ENCODE measurements at places on chromosomes 5 and 9.

- DNase-seq: no peak
Observed at GRCh38 chr5:179986328-179986727, 78.6 kb upstream of the TBC1D9B start.

DNA sequence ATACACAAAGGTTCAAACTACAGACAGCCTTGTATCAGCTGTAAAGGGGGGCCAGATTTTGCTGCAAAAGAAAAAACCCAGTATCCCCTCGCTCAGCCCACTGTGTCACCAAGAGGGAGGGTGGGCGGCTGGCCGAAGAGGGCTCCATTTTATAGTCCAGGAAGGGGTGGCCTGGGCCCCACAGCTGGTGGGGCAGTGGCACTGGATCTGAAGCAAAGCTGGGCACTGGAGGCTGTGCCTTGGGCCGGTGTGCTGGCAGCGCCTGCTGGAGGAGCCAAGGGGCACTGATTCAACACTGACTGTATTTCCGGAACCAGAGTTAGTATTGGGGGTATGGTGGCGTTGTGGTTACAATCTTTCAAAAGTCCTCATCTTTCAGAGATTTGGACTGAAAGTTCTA is 9.1 kb downstream of the BRD3 start:
- no peak for DNase-seq

- no peak for DNase-seq
Observed at GRCh38 chr5:75335952-75336614, 937 bp upstream of the HMGCR start.

GRCh38 chr5:67021962-67022361 is 174.6 kb downstream of the CD180 start:
- DNase-seq: no peak

- DNase-seq: no peak
Observed at GRCh38 chr9:95907794-95908193, 32.3 kb downstream of the ERCC6L2 start.

DNA sequence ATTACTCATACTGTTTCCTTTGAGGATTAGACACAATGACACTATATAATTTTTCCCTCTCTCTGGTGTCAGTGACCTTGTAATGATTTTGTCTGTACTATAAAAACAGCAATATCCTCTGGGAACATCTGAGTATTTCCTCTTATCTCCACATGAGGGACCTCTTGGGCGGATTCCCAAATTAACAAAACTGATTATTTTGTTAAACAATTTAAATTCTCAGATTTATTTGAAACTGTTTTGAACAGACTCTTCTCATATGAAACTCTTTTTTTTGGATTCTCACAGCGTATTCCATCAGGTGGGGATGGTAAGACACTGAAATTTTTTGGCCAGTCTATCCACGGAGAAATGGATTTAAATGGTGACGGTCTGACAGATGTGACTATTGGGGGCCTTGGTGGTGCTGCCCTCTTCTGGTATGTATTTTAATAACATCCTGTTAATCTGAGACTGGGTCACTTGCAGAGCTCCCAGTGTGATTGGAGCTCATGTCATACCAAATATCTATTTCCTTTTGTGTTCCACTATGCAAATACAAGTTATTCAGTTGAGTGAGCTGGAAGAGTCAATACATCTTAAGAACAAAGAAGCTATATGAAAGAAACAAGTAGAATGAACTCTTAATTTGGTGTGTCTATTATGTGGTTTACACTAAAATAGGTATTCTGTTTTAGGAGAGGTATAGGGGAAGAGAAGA is 73.8 kb upstream of the ITGA2 start:
- DNase-seq: peak; percentile 12

DNA sequence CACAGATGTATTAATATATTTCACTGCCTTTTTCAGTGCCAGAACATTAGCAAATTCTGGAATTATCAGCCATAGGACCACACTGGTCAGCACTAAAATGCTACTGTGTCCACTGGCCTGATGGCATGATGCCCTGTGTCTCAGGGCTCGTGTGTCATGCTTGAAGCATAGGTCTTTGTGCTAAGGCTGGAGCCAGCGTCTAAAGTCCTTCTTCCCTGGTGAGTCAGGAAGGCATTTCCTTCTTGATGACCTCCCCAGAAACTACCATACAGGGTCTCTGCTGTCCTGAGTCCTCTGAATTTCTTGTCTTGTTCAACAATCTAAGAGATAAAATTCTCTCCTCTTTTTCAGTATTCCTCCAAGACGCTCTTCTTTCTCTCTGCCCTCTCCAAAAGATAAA is 489.9 kb downstream of the PSAT1 start:
- DNase-seq: no peak

- DNase-seq: no peak
Observed at GRCh38 chr5:59553992-59554391, 339.5 kb downstream of the PDE4D start.

DNA sequence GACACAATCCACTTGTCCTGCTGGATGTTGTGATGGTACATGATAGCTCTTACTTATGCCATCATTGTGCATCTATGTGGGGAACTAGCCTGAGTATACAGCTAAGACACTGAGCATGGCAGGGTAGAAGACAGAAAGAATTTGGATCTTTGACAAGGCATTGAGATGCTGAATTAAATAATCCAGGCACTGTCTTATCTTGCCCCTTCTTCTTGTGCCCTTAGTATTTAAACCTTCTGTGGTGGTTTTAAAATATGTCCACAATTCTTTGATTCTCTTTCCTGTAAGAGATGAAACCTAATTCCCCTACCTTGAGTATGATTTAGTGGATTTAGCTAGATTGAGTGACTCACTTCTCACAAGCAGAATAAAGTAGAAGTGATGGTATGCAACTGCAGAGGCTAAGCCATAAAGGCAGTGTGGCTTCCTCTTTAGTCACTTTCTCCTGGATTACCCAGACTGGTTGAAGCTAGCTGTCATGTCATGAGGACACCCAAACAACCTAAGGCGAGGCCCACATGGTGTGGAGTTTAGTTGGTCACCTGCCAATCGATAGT is 174.0 kb upstream of the NREP start:
- DNase-seq: no peak

GRCh38 chr9:98607152-98607551 is 101.6 kb downstream of the GABBR2 start:
- no peak for DNase-seq

- no peak for DNase-seq
Observed at GRCh38 chr5:157245476-157245875, 20.4 kb upstream of the CYFIP2 start.

- no peak for DNase-seq
Observed at GRCh38 chr5:26003966-26004365, 1034.4 kb downstream of the CDH9 start.

DNA sequence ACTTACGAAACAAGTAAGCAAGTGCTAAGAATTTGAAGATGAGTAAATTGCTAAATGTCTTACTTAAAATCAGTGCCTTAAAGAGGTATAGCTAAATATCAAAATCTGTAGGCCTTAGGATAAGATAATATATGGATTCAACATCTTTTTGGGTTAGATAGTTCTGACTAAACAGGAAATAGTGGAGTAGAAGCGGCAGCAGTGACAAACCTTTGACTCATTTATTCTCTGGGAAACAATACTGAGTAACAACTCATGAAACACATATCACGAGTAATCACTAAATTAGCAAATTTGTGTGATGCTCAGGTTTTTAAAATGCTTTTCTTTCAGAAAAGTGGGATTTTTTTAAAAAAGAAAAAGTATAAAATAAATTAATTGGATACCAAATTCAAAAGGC is 762.1 kb upstream of the TYRP1 start:
- DNase-seq: no peak

GRCh38 chr9:36100532-36100931 is 36.0 kb upstream of the GLIPR2 start:
- DNase-seq: no peak

- peak; percentile 7 for DNase-seq
Observed at GRCh38 chr5:65790371-65791163, 68.6 kb downstream of the NLN start.

DNA sequence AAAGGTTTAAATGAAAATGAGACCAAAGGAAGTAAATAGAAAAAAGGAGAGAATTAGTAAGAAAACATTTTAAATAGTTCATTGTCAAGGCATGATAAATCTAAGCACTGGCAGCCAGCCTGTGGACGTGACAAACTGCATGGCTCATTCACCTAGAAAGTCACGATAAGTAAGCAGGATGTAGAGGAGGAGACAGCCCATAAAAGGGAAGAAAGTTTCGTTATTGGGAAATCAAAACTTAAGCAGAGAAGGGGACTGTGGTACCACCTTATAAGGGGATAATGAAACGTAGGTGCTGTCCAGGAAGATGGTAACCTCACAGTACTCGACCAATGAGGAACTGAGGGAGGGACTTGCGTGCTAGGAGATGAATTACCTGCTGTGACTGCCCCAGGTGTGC is 494.5 kb upstream of the GRAMD2B start:
- no peak for DNase-seq

DNA sequence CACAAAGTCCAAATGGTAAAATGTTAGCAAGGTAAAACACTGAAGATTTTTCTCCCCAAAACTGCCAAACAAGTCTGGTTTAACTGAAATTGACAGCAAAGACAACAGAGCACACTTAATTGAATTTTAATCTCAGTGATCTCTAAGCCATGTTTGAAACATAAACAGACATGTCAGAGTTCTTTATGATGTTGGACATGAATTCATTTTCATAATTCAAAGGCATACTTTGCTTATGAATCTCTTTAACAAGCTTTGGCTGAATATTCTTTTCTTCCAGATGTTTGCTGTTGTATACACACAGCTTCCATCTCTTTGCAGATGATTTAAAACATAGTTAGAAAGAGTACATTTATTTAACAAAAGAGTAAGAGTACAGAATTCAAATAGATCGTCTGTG is 509.1 kb downstream of the RAB3C start:
- DNase-seq: no peak
